ENCODE measurements at places on chromosomes 11 and 22.

- no peak for DNase-seq
Measured at GRCh38 chr22:33658775-33659174, 261.5 kb downstream of the LARGE1 start.

GRCh38 chr11:25628030-25628429 lies 703.9 kb upstream of the ANO3 start:
- no peak for DNase-seq

GRCh38 chr11:128902515-128903066 lies 11.4 kb downstream of the KCNJ5 start:
- no peak for DNase-seq

- no peak for DNase-seq
Measured at GRCh38 chr11:47127213-47127612, 49.5 kb downstream of the ARFGAP2 start.

- no peak for DNase-seq
Measured at GRCh38 chr11:19805376-19805775, 92.7 kb downstream of the NAV2 start.

- no peak for DNase-seq
Measured at GRCh38 chr11:87536565-87536964, 498.8 kb downstream of the TMEM135 start.

GRCh38 chr22:21000207-21000986 lies 1.5 kb downstream of the THAP7 start:
- no peak for DNase-seq

DNA sequence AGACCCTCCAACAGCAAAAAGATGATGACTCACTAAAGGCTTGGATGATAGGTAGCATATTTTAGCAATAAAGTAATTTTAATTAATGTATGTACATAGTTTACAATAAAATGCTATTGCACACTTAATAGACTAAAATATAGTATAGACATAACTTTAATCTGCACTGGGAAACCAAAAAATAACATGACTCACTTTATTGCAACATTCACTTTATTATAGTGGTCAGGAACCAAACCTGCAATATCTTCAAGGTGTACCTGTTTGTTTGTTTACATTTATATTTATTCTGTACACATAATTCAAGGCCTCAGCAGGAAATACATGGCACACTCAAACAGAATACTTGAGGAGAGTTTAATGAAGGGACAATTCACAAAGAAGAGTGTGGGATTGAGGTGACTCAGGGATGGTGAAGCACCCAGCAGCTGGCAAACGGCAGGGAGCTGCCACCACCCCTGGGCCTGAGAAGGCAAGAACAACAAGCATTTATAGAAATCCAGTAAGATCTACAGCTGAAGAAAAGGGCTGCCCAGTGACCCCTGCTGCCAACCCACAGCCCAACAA lies 51.5 kb upstream of the POU2AF2 start:
- no peak for DNase-seq

- DNase-seq: no peak
Measured at GRCh38 chr11:96293598-96294021, 49.4 kb downstream of the MAML2 start.

DNA sequence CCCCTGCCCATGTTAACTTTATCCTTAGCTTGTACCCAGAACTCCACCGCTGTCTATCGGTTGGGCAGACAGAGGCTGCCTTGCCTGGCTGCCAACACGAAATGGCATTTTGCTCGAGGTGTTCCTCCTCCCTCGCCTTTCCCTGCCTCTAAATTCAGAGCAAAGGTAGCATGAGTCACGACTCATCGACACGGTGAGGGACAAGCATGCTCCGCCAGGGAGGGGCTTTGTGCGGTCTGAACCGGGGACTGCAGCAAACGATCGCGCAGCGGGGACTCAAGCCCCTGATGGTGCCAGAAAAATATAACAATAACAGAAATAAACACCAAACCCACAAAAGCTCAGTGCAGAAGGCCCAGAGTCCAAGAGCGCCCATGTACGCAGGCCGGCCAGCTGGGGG lies 52.3 kb downstream of the RTL6 start:
- DNase-seq: no peak

- no peak for DNase-seq
Measured at GRCh38 chr11:119427279-119427678, 4.3 kb upstream of the THY1 start.

- no peak for DNase-seq
Measured at GRCh38 chr22:34111210-34111824, 191.0 kb upstream of the LARGE1 start.

- DNase-seq: no peak
Measured at GRCh38 chr22:28955817-28956216, 72.4 kb downstream of the ZNRF3 start.

- DNase-seq: peak; percentile 84
Measured at GRCh38 chr11:1478544-1478943, 8.0 kb downstream of the MOB2 start.

GRCh38 chr11:131734871-131735270 lies 364.5 kb downstream of the NTM start:
- no peak for DNase-seq

DNA sequence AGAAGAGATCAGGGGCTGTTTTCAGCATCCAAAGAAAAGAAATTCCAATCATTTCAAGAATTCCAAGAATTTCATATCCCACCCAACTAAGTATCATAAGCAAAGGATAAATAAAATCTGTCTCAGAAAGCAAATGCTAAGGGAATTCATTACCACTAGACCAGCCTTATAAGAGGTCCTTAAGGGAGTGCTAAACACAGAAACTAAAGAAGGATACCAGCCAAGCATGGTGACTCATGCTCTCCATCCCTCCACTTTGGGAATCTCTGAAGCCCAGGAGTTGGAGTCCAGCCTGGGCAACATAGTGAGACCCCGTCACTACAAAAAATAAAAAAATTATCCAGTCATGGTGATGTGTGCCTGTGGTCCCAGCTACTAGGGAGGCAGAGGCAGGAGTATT lies 17.8 kb downstream of the FADD start:
- DNase-seq: no peak

DNA sequence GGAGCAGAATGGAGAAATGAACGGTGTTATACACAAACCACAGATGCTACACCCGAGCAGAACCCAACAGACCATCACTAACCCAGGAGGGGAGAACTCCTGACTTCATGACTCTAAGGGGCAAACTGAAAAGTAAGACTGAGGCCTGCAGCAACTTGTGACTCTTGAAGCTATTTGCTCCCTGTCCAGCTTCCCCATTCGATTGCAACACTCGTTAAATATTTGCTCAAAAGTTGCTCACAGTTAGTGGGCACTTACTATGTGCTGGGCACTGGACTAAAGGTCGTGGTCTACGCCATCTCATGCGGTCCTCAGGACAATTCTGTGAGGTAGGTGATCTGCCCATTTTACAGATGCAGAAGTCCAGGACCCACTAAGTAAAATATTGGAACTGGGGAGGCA lies 9.5 kb upstream of the ADA2 start:
- DNase-seq: no peak

- no peak for DNase-seq
Measured at GRCh38 chr22:17119481-17120202, 1.5 kb downstream of the TMEM121B start.

DNA sequence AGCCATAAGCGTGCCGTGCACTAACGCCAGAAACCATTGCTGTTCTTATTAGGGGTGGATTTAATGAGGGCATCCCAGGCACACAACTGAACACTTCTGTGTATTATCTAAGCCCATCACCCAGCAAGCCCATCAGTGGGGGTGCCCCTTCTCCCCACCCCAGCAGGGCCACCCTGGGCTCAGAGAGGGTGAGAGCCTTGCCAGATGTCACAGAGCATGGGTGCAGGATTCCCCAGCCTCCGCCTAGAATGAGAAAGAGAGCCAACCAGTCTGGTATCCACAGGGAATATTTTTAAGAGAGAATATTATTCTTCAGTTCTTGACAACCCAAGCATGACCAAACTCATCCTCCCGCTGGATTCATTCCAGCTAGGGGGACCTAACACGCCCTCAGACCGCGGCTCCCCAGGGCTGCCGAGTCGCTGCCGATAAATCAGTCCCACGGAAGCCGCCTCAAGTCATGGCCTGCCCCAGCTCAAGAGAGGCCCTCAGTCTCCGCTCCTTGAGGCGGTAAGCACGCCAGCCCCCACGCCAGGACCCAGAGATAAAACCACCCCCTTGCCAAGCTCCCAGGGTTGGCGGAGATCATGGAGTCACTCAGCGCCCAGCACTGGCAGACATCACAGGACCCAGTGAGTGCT lies 47.2 kb downstream of the MN1 start:
- no peak for DNase-seq

GRCh38 chr11:27545946-27546345 lies 39.4 kb upstream of the LIN7C start:
- DNase-seq: no peak

- DNase-seq: no peak
Measured at GRCh38 chr11:91326280-91326679, 898.3 kb upstream of the FAT3 start.

- no peak for DNase-seq
Measured at GRCh38 chr11:12237381-12237784, 127.0 kb downstream of the MICAL2 start.

- DNase-seq: no peak
Measured at GRCh38 chr22:31932863-31933262, 11.5 kb upstream of the YWHAH start.

GRCh38 chr11:3198815-3199214 lies 19.8 kb downstream of the MRGPRG start:
- DNase-seq: no peak

DNA sequence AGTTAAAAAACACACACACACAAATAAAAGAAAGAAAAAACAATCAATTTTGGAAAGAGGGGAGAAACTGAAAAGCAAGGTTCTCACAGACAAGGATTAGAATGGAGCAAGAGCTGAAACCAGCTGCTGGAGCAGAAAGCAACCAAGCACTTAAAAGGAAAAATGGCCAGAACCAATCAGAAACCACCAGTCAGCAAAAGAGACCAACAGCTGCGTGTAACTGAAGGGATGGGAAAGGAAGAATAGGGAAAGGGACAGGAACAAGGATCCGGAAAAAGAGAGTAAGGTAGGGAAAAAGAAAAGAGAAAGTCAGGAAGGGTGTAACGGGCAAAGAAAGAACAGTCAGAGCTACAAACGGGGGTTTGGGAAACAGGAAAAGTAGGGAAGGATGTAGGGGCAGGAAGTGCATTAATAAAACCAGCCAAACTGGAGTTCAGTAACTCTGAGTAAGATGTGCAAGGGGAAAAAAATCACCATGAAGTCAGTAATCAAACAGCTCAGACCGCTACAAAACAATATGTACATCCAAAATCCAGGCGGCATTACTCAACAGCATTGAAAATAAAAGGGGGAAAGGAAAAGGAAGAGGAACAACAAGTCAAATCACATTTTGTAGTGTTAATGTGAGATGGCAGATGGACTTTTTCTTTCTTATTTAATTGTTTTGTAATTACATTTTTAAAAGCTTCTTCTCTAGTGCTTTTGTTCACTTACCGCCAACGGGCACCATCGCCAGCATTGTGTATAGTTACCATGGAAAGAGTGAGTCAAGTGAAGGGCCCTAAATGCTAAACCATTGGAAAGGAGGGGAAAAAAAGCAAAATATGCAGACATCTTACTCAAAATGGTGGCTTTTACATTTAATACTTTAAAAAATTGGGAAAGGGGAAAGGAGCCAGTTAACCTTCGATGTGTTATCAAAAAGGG lies 49.2 kb downstream of the APOL5 start:
- DNase-seq: no peak

- no peak for DNase-seq
Measured at GRCh38 chr11:44518968-44519550, 46.4 kb upstream of the CD82 start.

DNA sequence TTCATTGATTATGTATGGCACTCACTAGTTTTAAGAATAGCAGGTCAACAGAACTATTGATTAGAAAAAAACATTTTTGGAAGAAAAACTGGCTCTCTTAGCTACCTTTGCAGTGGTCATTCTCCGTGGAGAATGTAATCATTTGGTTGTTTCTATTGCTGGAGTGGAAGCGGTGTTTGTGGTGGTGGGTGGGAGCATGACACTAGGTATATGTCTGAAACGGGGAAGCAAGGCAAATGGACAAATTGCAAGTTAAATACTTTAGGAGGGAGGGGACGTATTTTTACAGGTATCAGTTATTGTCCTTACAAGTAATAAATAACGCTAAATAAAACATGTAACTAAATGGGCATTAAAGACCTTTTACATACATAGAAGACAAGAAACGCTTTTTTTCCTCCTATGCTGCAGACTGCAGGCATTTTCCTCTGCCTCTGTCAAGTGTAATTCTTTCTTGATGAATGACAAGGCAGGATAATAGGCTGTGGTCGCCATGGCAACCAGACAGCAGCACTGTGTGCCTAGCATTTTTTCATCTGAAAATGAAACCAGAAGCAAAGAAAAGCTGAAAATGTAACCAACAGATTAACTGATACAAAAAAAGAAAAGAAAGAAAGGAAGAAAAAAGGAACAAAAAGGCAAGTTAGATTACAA lies 46.2 kb downstream of the BLID start:
- peak; percentile 75 for DNase-seq

GRCh38 chr11:100247704-100248103 lies 439.4 kb upstream of the ARHGAP42 start:
- DNase-seq: no peak

GRCh38 chr11:104291646-104292045 lies 127.7 kb upstream of the PDGFD start:
- no peak for DNase-seq

GRCh38 chr11:125591649-125592304 lies 875 bp upstream of the STT3A start:
- DNase-seq: peak; percentile 67

DNA sequence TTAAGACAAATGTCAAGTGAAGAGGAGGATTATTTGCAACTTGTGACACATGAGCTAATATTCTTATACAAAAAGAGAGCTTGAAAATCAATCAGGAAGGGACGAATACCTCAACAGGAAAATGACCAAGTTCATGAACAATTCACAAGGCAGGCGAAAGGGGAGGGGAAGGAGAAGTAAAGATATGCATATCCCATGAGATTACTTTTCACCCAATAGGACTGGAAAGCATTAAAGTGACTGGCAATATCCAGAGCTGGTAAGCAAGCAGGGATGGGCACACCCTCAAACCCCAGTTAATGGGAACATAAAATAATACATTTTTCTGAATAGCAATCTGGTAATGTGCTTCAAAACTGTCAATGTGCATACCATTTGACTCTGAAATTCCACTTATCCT lies 129.5 kb downstream of the SLC1A2 start:
- no peak for DNase-seq

- DNase-seq: no peak
Measured at GRCh38 chr11:13140028-13140870, 131.1 kb downstream of the RASSF10 start.

DNA sequence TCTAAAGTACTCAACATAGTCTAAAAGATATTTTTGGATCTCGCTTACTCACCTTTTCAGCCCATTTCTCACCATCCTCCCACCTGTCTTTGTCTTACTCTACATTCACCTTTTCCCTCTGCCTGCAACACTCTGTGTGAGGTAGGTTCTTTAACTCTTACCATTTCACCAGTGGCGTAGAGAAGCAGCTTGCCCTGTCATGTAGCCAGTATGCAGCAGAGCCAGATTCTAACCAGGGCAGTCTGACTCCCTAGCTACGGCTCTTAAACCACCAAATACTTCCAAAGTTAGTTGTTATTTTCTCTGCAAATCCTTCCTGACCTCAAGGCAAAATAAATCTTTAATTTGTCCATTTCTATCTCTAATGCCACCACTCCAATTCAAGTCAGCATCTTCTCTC lies 7.5 kb downstream of the ALG8 start:
- DNase-seq: no peak

- DNase-seq: no peak
Measured at GRCh38 chr22:36022162-36022561, 6.5 kb downstream of the RBFOX2 start.

Measured in tibial artery (tissue), 4 donors.